Psoas muscle (tissue), 8 donors: ENCODE measurements at places on chromosomes 4 and X. TPM values are rescaled to one million over a fixed set of nuclear protein-coding genes. Genes with fewer than 3 reads are reported as not detected.

Gene ALB
- total RNA-seq = 5.9 TPM

Gene EDNRA
- 2.2 TPM for total RNA-seq

Gene UFSP2
- 41.6 TPM for total RNA-seq

Gene PAGE5
- total RNA-seq = not detected

Gene SERTM2
- total RNA-seq = 0.10 TPM

Gene RAB40AL
- not detected for total RNA-seq

Gene LINC00632
- 38.4 TPM for total RNA-seq

Gene CT45A2
- total RNA-seq = not detected

Gene ADGRG4
- 0.12 TPM for total RNA-seq

Gene FANCB
- 0.22 TPM for total RNA-seq

Gene FAM47E
- 4.6 TPM for total RNA-seq
